Umbilical cord (tissue), 2 donors: ENCODE measurements at places on chromosomes 4 and X. TPM values are rescaled to one million over a fixed set of nuclear protein-coding genes. Genes with fewer than 3 reads are reported as not detected.
A peak's percentile ranks its signal among the peaks of the same experiment; 100 is the strongest.

- no peak for DNase-seq
Observed at GRCh38 chr4:152359208-152360044, 176.5 kb downstream of the FBXW7 start.

DNA sequence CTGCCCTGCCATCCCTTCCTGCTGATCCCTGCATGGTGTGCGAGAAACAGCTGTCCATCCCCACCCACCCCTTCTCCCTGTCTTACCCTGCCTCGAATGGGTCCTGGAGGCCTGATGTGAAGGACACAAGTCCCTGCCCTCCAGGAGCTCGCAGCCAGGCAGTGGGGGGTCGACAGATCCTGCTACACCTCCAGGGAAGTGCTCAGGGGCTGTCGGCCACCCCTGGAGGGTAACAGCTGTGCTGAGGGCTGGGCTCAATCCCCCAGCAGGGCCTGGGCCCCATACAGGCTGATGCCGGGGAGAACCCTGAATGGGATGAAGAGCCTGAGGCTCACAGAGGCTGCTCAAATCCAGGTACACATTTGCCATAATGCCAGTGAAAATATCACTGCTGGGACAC lies 17.6 kb downstream of the HMX1 start:
- DNase-seq = no peak

DNA sequence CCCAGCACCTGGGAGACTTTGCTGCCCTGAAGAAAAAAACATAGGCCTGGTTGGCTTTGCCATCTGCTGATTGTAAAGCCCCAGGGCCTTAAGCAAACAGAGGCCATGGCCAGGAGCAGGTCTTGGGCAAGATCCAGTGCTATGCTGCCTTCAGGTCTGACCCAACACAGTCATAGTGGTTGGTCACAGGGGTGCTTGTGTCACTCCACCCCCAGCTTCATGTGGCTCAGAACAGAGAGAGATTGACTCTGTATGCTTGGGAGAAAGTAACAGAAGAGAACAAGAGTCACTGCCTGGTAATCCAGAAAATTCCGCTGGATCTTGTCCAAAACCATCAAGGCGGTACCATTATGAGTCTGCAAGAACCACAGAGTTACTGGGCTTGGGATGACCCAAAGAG lies 24.4 kb upstream of the SMARCA5 start:
- DNase-seq = no peak

- DNase-seq = no peak
Observed at GRCh38 chrX:139739138-139739537, 31.2 kb upstream of the MCF2 start.

DNA sequence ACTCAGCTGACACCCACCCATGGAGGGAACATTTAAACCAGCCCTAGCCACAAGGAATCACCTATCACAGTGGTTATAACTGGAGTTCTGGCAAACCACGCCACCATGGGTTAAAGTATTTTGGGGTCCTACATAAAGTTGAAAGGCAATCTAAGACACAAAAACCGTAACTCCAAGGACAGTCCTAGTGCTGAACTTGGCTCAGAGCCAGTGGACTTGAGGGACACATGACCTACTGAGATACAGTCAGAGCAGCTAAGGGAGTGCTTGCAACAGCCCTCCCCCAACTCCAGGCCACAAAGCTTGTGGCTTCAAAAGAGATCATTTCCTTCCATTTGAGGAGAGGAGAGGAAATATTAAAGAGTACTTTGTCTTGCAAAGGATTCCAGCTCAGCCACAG lies 300.5 kb downstream of the FGF13 start:
- peak; percentile 0 for DNase-seq

- peak; percentile 47 for DNase-seq
Observed at GRCh38 chr4:32191961-32192360, 1471.8 kb downstream of the PCDH7 start.

DNA sequence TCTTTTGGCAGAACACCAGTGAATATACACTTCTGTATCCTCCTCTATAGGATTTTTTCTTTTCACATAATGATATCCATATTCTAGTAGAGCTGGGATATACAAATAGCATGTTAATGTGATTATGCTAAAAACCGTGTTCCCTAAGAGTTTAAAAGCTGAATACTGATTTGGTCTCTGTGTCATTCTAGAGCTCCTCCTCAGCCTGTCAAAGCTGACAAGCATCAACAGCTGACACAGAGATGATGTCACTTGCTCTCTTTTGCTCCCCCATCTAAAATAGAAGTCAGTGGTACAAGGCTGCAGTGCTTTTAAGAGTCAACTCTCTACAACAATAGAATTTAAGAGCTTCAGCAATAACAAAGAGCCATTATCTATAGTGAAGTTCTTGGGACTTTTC lies 17.1 kb upstream of the HERC3 start:
- no peak for DNase-seq

- DNase-seq = peak; percentile 32
Observed at GRCh38 chr4:66564901-66565651, 894.8 kb upstream of the EPHA5 start.

DNA sequence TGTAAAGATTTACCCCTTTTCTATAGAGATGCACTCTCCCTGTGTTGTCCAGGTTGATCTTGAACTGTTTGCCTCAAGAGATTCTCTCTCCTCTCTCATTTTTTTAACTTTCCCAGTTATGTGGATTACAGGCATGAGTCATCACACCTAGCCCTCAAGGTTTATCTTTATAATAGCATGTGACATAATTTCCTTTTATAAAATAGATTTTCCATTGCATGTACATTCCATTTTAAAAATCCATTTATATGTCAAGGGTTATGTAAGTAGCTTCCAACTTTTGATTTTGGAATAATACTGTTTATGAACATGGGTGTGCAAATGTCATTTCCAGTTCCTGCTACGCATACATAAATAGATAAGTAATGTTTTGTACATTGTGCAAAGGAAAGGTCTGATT lies 20.6 kb downstream of the ZNF721 start:
- no peak for DNase-seq

- DNase-seq = no peak
Observed at GRCh38 chr4:139171876-139172691, 4.9 kb downstream of the ELF2 start.

- no peak for DNase-seq
Observed at GRCh38 chrX:81390237-81390636, 188.3 kb downstream of the SH3BGRL start.

DNA sequence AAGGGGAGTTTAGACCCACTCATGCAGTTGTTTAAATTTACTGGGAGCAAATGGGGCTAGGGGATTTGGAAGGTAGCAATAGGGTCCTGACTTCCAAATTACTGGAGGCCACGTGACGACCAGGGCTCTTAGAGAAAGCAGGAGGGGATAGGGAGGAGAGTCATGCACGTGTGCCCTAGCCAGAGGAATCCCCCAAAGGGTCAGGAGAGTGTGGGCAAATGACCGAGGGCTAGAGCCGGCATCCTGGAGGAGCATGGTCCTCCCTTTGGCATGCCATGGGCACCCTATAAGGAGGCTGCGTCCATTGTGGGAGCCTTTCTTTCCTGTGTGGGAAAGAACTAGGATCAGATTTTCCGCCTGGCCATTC lies 25.5 kb upstream of the GPC4 start:
- DNase-seq = no peak

GRCh38 chr4:61934198-61934597 lies 734.1 kb downstream of the ADGRL3 start:
- DNase-seq = peak; percentile 7

- DNase-seq = no peak
Observed at GRCh38 chrX:39654952-39655351, 442.8 kb downstream of the BCOR start.

DNA sequence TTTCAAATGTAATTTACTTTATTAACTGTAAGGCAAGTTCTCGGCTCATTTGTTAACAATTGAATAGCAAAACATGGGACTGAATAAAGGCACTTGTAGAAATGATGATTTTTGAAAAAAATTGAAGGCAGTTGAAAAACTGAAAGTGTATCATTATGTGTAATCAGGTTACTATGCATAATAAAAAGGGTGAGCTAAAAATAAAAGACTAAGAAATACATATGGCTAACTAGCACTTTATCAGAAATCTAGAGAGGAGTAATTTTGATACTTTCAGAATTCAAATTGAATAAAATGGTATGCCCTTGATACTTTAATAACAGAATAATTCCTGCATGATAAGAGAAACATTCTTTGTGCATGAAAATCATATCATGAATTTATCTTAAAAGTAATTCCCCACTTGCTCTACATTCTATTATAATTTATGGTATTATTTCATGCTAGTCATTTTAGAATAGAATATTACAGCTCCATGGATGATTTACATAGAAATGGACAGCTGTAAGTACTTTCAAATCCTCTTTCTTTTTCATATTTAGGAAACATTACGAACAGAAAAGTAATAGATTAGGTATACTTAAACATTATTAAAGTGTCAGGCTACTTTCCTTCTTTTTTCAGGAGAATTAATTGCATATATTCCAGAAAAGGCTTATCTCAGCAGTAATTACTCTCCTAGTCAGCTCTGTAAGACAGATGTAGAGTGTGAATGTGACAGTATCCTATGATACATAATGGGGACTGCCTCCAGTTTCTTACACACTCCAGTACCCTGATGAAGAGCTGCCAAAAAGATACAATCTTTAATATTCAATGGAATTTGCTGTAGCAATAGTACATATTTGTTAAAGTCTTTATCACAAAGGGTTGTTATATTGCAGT lies 697.3 kb downstream of the CCSER1 start:
- peak; percentile 57 for DNase-seq

DNA sequence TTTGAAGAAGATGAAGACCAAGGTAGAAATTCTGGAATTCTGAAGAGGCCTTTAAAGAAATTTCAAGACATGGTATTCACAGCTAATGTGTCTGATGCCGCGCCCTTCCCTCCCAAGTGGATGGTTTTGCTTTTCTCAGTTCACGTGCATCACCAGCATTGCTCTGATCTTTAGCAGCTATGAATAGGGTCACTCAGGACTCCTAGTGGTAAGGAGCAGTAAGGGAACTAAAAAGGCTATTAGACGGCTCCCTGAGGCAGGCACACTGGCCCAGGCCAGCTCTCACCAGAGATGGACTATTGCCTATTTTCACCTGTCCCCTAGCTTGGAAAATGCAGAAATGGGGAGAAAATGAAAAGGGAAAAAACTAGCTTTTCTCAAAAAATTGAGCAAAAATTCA lies 447.5 kb upstream of the RASGEF1B start:
- no peak for DNase-seq

DNA sequence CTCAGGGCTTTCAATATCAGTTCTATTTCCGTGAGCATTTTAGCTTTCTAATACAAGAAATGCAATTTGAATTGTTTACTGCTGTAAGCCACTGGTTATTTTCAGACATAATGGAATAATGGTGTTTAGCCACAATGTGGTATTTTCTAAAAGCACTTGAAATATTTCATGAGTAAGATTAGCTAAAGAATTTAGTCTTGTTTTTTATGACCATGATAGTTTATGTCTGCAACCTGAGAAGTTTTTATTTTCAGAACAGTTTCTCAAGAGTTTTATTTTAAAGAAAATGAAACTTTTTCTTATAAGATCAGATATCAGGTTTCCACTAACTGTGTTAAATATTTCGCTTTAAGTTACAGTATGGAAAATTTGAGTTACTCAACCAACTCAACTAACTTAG lies 60.2 kb downstream of the SLIT2 start:
- peak; percentile 18 for DNase-seq

DNA sequence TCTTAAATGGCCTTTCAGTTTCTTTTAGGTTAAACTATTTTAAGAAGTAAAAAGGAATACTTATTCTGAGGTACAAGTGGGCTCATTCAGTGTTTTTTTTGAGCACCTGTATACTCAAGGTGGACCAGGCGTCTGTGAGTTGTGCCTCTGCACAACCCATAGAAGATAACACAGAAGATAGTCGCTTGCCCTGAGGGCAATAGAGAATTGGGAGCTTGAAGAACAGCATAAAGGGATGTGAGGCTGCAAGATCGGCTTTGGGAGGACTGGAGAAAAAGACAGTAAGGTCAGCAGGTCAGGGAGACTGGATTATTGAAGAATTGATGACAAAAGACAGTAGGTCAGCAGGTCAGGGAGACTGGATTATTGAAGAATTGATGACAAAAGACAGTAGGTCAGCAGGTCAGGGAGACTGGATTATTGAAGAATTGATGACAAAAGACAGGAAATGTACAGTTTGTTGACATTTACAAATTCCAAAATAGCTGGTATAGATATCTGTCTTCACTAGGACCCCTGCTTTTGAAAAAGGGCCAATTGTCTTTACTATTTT lies 3.1 kb downstream of the CPE start:
- DNase-seq = no peak

GRCh38 chr4:126512979-126513378 lies 1119.8 kb upstream of the INTU start:
- DNase-seq = no peak

- no peak for DNase-seq
Observed at GRCh38 chr4:116702949-116703348, 382.4 kb downstream of the TRAM1L1 start.

DNA sequence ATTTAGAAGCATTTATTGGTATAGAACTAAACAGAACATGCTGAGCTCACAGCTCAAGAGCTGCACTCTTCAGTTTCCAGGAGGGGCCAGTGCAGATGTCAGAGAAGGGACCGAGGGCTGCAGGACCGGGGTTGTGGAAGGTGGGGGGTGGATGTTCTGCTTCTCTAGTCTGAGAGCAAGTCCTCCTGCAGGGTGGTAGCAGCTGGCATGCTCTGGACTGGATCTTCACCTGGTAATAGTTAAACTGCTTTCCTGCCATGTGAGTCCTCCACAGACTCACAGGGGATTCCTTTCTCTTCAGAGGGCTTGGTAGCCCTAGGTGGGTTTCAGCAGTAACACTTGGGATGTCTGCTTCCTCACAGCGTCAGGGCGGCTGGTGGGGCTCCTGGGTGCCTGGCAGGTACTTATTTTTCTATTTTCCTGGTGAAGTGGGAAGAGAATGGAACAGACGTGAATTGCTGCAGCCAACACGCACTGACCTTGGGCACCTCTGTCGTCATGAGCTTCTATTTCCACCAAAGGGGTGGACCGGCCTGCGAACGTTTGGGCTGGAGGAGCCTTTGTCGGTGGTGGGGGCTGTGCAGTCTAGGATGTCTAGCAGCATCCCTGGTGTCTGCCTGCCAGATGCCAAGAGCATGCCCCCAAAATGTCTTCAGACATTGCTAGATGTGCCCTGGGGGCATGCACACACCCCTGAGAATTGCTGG lies 2.5 kb downstream of the MAEA start:
- DNase-seq = no peak

SSX2 gene
- total RNA-seq = not detected

GLA gene
- 20.2 TPM for total RNA-seq

CENPE gene
- 4.3 TPM for total RNA-seq

SPANXC gene
- total RNA-seq = not detected

SUPT20HL1 gene
- not detected for total RNA-seq

VCX2 gene
- total RNA-seq = not detected

ARHGAP6 gene
- 5.1 TPM for total RNA-seq
